ENCODE measurements at places on chromosomes 2 and 18.

- DNase-seq = no peak
Observed at GRCh38 chr2:64727013-64727767, 73.5 kb upstream of the SERTAD2 start.

DNA sequence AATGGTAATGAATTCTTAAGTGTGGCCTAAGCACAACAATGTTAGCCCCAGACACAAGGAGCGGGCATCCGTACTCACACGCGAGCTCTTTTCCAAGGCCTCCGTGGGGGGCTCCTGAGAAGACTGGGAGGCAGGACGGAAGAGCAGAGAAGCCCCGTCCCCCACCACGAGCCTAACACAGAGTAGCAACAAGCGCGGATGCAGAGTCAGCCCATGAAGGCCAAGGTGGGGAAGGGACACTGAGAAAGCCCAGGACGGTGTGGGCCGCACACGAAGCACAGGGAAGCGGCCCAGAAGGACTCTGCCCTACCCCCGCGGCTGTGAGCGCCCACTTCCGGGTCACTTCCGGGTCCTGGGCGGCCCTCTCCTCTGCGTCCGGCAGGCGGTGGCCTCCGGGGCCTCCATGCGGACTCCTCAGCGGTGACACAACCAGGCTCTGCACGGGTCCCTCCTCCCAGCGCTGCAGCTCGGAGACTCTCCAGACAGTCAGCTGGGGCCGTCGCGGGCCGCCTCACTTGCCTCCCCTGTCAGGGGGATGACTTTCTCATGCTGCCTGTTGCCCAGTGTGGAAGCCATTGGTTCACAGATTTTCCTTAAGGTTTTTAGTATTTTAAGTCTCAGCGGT, 151.5 kb downstream of the MTCL1 start:
- DNase-seq = no peak

GRCh38 chr18:75115514-75115913, 93.4 kb downstream of the PTGR3 start:
- DNase-seq = no peak

DNA sequence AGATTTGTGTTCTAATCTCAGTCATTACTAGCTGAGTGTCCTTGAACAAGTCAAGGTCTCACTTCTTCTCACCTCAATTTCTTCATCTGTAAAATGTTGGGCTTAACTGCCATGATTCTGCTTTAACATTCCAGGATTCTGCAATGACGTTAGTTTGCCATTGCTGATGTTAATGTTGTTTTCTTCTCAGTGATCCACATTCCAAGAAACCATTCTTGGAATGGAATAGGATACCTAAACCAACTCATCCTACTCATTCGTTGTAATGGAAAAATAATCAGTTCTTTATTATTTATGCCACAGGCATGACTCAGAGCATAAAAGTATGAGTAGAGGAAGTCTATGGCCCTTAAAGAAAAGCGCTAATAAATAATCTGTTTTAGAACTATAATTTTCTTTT, 140.2 kb upstream of the ETAA1 start:
- peak; percentile 38 for DNase-seq

GRCh38 chr2:109069331-109070194, 59.4 kb upstream of the SH3RF3 start:
- DNase-seq = no peak

- DNase-seq = no peak
Observed at GRCh38 chr2:196501836-196502235, 137.7 kb upstream of the CCDC150 start.

GRCh38 chr18:21269349-21269748, 27.3 kb downstream of the GREB1L start:
- DNase-seq = no peak

DNA sequence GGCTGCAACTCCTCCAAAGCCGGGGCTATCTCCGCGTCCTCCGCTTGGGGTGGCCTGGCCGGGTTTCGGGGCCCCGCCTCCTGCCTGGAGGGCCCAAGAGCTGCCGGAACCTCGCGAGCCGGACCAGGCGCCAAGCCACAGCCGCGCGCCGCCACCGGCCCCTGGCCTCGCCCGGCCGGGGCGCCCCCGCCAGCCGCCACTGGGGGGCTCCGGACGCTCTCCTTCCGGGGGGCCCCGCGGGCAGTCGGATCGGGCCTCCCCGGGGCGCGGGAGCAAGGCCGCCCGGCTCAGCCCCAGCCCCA, 17.4 kb upstream of the HAAO start:
- DNase-seq = peak; percentile 45

DNA sequence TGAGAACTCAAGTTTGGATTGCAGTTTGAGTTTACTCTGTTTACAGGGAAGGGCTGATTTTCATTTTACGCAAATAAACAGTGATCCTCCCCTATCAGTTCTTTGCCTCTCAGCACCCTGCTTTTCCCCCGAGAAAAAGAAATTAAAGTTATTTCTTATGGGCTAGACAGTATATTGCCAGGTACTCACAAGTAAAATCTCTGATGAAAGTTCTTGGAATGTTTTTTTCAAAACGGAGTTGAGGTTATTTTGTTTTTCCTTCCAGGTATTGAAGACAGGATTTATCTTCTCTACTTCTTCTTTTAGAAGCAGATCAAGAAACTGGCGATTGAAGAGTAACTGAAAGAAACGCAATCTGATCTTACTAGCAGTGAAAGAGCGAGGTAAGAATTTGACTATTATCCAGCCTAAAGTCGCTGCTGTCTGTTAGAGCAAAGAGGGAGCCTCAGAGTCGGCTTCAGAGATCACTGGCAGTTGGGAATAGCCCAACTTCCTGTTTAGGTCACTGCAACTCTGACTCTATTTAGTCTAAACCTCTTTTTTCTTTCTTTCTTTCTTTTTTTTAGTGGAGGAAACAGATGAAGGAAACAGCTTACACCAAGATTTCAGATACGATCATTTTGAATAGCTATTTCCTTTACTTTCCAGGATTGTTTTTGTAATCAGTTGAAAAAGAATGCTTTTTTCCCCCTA, at the start of gene TFPI:
Gene TFPI, minus strand, starts transcription at position 425 of the 693 bp plus-strand sequence. CDS start 50,667 bp downstream, outside the sequence.
- DNase-seq = no peak

DNA sequence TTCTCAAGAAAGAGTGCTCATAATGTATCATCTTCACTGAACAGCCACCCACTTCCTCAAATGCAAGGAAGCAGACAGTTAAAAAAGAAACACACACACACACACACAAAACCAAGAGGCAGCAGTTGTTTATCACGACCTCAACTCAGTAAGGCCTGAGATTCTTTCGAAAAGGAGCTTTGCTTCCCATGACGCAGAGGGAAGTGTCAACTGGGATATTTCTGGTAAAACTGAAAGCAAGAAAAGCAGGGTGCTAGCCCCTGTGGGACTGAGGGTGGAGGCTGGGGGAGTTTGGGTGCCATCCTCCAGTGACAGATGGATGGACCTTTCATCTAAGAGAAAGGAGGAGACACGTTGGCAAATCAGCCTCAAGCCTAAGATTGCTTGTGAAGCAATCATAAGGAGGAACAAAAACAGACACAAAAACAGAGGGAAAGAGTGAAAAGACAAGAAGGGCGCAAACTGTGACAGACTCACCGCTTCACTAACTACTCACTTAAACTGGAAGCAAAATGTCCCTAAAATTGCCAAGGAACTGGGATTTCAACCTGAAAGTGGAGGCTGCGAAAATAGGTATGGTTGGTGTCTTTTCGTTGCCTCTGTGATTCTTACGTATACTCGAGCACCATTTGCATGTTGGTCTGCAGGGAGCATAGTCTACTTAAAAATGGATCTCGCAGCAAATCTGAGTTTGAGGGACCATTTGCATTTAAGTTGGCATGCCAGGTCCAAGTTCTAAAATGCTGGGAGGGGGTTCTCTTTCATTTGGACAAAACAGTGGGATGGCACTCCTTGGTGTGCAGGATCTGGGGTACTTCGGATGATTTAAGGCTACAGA, at the start of gene ARHGAP25:
Gene ARHGAP25, plus strand, starts transcription at position 124 of the 838 bp plus-strand sequence. Its CDS starts 389 bp downstream, at position 513.
- no peak for DNase-seq

GRCh38 chr2:55490554-55490953, 29.0 kb upstream of the CFAP36 start:
- peak; percentile 44 for DNase-seq

GRCh38 chr2:227939271-227940027, 68.0 kb downstream of the DAW1 start:
- DNase-seq = peak; percentile 2

DNA sequence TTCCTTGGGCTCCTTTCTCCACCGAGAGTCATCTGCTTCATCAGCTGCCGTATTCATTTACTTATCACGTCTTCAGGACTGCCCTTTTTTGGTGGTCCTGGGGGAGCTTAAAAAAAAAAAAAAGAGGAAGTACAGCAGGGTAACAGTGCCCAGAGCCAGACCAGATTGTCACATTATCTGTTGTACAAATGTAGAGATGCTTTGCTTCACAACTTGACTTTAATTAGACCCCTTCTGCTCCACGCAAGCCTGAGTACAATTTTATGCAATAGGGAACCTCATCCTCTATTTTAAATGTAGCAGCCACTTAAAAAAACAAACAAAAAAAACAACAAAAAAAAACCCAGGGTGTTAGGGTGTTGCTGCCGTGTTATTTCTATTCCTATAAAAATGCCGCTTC, 128.3 kb downstream of the PRPF40A start:
- no peak for DNase-seq

DNA sequence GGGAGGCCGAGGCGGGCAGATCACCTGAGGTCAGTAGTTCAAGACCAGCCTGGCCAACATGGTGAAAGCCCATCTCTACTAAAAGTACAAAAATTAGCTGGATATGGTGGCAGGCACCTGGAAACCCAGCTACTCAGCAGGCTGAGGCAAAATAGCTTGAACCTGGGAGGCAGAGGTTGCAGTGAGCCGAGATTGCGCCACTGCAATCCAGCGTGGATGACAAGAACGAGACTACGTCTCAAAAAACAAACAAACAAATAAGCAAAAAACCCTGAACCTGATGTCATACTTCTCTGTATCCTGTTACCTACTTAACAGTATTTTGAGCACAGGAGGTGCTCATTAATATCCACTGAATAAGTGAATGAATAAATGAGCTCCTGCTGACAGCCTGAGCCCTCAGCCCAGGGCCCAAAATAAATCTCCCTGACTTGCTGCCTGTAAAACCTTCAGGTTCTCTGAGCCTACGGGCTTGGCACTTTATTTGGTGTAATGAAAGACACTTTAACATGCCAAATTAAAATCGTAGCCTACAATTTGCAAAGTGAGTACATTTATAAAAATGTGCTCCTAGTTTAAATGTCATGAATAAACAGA, 215.1 kb downstream of the ZNF385B start:
- DNase-seq = no peak

DNA sequence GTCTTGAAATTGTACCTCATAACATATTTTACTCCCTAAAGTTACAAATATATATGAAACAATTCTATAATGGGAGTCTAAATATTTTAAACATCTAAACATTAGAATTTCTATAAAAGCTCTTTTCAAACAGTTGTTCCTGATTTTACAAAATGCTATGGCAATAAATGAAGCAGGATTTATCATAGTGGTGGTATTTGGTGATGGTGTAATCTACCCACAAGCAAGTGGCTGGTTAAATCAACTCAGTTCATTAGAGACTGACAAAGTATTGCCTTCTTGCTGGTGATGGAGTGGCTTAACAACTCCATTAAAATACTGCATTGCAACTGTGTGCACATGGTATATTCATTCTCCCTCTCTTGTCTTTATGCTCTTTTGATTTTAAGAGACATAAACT, 138.9 kb downstream of the PMAIP1 start:
- DNase-seq = no peak

GRCh38 chr2:76612764-76613163, 902.0 kb upstream of the GCFC2 start:
- no peak for DNase-seq

- DNase-seq = no peak
Observed at GRCh38 chr2:120379916-120380893, 34.3 kb downstream of the INHBB start.

DNA sequence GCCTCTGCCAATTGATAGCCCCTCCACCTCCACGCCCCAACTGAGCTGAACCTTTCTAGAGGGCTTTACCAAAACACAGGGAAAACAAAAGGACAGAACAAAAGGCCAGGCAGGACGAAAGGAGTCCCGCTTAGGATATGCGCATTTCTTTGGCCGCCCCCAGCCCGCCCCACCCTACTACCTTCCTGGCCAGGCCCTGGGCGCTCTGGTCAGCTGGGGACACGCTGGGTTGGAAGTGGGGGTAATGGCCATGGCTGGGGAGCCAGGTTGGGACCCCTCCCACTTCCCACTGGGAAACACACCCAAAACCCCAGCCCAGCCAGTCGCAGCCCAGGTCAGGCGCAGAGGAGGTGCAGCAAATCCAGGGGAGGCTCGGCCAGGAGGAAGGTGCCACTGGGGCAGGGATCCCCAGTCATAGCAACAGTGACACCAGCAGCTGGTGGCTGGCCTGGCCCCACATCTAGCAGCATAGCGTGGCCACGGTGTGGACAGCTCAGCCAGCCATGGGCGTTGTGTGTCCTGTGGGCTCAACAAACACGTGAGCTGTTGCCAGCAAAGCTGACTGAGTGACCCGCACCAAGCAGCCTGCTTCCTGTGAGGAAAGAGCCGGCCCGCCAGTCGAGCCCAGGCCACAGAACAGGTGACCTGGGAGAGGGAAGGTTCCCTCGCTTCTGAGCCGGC, 24.6 kb upstream of the B3GNT7 start:
- DNase-seq = no peak

GRCh38 chr2:79994965-79995364, 309.6 kb downstream of the LRRTM1 start:
- DNase-seq = no peak

DNA sequence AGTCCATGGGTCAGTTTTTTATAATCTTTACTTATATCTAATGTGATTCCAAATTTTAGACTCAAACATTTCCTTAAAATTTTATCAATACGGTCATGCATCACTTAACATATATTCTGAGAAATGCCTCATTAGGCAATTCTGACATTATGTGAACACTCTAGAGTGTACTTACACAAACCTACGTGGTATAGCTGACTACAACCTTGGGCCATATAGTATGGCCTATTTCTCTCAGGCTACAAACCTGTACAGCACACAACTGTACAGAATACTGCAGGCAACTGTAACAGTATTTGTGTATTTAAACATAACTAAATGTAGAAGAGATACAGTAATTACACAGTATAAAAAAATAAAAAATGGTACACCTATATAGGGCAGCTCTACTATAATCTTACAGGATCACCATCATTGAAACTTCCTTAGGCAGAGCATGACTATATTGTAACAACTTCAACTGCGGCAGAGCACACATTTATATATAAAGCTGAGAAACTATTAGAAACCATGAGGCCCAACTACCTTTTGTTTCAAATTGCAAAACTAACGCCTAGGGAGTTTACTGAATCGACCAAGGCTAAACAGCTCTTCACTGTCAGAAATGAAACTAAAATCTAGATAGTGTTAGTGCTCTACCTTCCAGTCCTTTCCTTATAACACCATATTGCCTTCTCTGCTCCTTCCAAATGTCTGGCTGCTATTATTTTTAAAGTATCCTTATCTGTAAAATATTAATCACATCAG, 6.9 kb downstream of the YES1 start:
- no peak for DNase-seq

All from fibroblast of skin of left quadriceps (primary cell).